ENCODE measurements at places on chromosomes 5 and 9.

GRCh38 chr9:38227656-38228055, 158.6 kb upstream of the SHB start:
- no peak for DNase-seq

GRCh38 chr5:13664377-13664776, 280.1 kb downstream of the DNAH5 start:
- no peak for DNase-seq

DNA sequence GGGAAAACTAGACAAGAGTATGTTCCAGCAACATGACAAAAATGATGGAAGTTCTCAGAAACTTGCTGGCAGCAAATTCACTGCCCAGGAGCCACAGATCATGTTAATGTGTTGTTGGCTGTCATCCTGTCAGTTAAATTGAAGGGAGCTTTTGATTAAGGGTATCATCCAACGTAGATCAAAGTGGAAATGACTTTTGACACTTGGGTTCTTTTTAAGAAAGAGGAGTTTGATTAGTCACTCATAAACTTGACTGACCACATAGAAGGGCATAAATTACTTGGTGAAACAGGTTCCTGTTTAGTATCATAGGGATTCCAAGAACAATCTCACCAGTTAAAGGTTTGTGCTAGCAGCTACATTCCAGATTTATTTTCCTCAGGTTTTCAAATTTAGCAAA, 288.7 kb downstream of the CSNK1G3 start:
- no peak for DNase-seq

- no peak for DNase-seq
Measured at GRCh38 chr5:95530416-95530815, 24.4 kb downstream of the SKIC3 start.

- DNase-seq, result peak; percentile 12
Measured at GRCh38 chr5:180090769-180091546, 19.4 kb upstream of the RNF130 start.
